Stimulated activated naive CD8-positive, alpha-beta T cell treated with anti-CD3 and anti-CD28 coated beads, Interleukin-15, Interleukin-2, amounts not matched to agents 100 U/mL and 50 U/mL, for 24 hours (primary cell): ENCODE measurements at places on chromosomes 12 and 14.
A peak's percentile ranks its signal among the peaks of the same experiment; 100 is the strongest.

GRCh38 chr14:53218161-53218560, 65.0 kb upstream of the DDHD1 start:
- DNase-seq, result no peak

DNA sequence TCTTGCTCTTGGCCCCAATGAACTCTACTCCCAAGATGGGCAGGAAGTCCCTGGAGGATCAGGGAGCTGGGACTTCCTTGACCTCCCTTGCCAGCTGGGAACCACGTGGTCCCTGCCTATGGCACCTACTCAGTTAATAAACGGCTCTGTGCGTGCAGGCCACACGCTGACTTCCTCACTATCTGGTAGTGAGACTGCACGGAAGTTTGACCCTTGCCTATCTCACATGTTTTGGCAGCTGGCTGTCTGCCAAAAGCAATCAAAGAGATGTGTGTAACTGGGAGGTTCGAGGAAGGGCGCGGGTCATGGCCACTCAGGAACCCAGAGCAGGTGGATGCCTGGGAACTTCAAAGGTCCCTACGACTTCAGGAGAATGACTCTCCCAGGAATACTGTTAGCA, 57.9 kb downstream of the RFLNA start:
- DNase-seq, result no peak

DNA sequence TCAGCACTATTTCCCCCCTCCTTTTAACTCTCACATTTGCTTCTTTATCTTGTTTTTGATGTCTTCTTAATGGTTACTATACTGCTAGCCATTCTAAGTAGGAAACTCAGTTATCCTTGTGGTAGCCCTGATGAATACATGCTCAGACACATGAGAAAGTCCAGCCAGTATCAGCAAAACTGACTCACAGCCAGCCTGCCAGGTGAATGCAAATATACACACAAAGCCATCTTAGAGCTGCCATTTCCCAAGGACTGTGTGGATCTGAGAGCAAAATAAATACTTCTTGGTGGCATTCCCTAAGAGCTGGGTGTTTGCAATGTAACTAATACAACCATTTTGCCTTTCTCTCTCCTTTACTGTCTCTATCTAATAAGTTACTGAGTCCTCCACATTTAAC, 455.2 kb downstream of the CCER1 start:
- no peak for DNase-seq

- DNase-seq, result no peak
These were observed 2.4 kb upstream of the FIGNL2 start for GRCh38 chr12:51850965-51851299.

DNA sequence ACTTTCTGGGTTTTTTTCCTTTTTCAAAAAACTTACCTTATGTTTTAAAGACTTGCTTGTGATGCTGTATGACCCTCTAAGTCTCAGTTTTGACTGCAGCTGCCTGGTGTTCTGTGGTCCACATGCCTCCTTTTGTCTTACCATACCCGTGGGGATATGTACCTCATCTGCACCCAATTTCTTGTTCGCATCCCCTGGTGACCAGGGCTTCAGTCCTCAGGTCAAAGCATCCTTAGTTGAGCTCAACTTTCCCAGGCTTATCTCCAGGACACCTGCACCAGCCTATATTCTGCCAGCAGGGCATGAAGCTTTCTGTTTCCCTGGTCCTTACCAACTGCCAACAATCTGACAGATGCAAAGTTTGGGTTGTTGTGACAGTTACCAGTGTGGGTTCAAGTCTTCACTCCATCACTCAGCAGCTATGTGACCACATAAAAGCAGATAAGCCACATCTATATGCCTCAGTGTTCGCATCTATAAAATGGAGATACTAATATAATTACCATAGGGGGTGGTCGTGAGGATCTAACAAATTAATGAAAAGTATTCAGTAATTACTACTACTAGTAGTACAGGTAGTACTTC, 94.0 kb downstream of the NTF3 start:
- no peak for DNase-seq

GRCh38 chr14:73606271-73606670, 6.0 kb upstream of the ACOT6 start:
- no peak for DNase-seq

- no peak for DNase-seq
These were observed 948.8 kb downstream of the TRHDE start for GRCh38 chr12:73220951-73221350.

DNA sequence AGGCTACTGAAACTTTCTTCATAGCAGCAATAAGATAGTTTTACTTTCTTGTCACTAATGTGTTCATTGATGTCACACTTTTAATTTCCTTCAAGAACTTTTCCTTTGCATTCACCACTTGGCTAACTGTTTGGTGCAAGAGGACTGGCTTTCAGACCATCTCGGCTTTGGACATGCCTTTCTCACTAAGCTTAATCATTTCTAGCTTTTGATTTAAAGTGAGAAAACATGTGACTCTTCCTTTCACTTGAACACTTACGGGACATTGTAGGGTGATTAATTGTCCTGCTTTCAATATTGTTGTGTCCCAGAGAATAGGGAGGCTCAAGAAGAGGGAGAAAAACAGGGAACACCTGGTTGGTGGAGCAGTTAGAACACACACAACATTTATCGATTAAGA, 41.9 kb downstream of the IFNG start:
- no peak for DNase-seq

GRCh38 chr12:27672643-27673042, 23.6 kb upstream of the REP15 start:
- DNase-seq, result no peak

DNA sequence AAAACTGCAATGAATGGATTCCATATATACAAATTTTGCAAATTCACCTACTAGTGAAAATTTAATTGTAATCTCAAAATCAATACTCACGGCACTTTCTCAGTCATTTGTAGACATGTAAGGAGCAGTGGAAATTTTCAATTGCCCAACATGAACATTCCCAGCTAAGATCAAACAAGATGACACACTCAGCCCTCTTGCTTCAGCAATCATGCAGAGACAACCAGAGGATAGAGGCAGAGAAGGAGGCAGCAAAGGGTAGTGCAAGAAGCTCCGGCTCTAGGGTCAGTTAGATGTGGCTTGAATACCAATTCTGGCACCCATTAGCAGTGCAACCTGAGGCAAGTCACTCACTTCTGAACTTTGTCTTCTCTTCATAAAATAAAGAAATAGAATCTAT, 91.5 kb upstream of the SLC35F4 start:
- DNase-seq, result no peak

- no peak for DNase-seq
These were observed 313.5 kb downstream of the ALG10 start for GRCh38 chr12:34335819-34336262.

DNA sequence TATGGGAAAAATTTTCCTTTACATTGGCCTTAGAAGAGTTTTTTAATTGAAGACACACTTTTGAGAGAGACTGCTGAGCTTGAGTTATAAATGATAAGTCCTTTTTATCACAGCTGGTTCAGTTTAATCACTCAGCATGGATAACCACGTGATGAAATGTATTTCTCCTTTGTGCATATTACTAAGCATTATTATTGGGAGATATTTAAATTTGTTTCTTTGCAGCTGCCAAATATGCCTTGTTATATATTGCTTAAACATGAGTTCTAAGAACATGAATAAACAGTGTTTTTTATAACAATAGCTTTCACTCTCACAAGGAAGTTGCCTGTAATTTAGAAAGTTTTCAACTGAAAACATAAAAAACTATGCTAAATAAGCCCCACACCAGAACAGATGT, 293.5 kb upstream of the LRFN5 start:
- no peak for DNase-seq

- DNase-seq, result no peak
These were observed 227.1 kb downstream of the CEP128 start for GRCh38 chr14:80714474-80714873.

DNA sequence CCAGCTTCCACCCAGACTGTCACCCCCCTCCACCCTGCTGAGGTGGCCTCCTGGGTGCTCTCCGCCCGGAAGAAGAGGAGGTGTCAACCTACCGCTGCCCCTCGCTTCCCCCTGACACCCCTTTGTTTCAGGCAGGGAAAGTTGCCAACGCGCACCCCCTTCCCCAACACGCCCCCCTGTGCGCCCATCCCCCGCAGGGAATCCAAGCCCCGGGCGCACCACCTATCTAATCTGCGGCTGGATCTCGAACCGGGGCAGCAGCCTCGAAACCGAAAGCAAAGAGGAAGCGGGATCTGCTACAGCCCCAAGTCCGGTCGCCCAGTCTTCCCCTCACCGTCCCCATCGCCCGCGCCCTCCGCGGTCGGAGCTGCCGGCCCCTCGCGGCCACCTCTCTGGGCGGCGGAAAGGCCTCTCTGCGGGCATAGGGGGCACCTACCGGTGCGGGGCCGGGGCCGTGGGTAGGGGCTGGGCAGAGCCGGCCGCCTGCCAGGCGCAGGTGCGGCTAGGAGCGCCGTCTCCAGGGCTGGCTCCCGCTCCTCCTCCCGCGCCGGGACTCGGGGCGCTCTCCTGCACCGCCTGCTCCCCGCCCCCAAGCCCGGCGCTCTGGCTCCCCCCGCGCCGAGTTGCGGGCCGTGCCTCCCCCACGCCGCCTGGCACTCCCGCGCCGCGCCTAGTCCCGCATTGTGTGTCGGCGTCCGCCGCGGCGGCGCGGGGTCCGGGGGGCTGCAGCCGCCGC, 18.3 kb upstream of the PLEKHH1 start:
- DNase-seq, result peak; percentile 41

- DNase-seq, result no peak
These were observed 48.4 kb downstream of the RIN3 start for GRCh38 chr14:92561906-92562479.

DNA sequence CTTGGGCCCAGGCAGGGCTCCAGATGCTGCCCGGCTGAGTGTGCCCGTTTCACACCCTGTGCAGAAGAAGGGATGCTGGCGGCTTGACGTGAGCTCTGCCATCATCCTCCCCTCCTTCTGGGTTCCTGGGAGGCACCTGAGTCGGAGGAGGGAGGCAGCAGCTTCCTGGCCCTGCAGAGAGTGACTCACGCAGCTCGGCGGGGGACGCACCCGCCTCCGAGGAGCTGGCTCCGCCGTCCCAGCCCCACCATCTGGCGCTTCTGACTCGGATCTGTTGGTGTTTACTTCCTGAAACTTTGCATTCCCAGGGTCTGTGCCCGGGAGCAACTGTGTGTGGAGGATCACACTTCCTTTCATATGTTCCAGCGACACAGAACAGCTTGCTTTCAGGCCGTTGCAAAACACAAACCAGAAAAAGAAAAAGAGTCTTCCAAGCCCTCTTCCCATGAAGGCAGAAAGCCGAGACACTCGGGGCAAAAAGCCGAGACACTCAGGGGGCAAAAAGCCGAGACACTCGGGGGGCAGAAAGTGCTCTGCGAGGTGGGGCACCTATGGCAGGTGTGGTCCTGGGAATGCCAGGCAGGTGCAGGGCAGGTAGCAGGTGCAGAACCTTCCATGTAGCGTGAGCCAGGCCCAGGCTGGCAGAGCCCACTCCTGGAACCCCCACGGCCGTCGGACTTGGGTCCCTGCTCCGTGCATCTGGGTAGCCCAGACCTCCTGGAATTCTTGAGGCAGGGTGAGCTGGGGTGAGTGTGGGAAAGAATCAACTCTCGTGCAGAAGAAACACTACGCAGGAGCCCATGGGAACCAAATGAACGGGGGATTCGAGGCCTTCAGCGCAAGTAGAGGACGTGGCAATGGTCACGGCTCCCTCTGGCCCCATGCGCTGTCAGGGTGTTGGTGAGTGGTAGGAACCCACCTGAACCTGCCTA, 27.6 kb upstream of the GALNT9 start:
- DNase-seq, result peak; percentile 6

GRCh38 chr12:12562016-12562483, 613 bp downstream of the DUSP16 start:
- DNase-seq, result peak; percentile 37

GRCh38 chr12:112842441-112842840, 50.9 kb downstream of the RPH3A start:
- DNase-seq, result no peak
